ENCODE measurements at places on chromosomes 3 and 15.

GRCh38 chr3:179027326-179027900, 44.2 kb downstream of the ZMAT3 start:
- DNase-seq = no peak

GRCh38 chr3:85342915-85343314, 384.1 kb downstream of the CADM2 start:
- no peak for DNase-seq

- no peak for DNase-seq
Measured at GRCh38 chr3:183069086-183069485, 30.2 kb downstream of the MCCC1 start.

- DNase-seq = no peak
Measured at GRCh38 chr3:50585919-50586762, 16.8 kb downstream of the HEMK1 start.

DNA sequence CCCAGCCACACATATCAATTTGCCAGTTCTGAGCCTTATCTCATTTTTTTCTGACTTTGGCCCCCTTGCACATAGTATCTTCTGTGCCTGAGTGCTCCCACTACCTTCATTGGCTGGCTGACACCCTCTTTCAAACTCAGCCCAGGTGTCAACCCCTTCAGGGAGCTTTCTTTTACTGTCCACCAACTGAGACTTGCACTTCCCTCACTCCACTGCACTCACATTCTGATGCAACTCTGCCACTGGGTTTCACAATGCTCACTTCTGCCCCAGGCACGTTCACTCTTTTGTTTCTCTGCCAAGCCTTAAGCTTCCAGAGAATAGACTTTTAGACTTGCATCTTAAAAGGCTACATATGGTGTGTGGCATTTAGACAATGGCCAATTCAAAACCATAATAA, 101.5 kb upstream of the CBLB start:
- DNase-seq = no peak

DNA sequence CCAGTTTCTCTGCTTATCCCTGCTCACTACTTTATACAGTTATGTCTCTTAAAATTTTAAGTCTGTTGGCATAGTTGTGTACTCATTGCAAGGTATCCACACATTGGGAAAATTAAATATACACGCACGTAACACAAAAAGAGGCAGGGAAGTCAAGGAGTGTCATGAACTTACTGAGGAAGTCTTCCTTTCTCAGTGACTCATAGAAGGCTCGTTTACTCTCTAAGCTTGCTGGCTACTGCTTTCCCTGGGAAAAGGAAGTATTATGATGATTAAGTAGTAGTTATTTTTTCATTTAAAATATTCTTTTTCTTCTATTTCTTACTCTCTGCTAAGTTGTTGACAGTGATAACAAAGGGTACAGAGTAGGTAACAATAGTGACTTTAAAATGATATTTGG, 287.3 kb downstream of the UBE2E2 start:
- DNase-seq = no peak

DNA sequence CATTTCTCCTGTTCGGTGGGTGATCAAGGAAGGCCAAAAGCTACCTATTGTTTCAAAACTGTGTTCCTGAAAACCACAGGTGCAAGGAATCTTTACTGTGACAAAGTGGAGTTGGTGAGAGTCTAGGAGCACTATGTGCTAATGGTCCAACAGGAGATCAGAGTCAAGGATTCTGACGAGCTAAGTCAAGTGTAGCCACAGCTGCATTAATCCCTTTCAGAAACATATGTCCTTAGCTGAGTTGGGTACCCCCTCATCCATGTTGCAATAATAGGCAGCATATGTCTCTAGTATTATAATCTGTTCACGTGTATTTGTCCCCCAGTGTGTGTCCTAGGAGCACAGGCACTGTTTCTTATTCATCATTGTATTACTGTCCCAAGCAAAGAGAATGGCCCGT, 1.7 kb downstream of the VPS39 start:
- no peak for DNase-seq

DNA sequence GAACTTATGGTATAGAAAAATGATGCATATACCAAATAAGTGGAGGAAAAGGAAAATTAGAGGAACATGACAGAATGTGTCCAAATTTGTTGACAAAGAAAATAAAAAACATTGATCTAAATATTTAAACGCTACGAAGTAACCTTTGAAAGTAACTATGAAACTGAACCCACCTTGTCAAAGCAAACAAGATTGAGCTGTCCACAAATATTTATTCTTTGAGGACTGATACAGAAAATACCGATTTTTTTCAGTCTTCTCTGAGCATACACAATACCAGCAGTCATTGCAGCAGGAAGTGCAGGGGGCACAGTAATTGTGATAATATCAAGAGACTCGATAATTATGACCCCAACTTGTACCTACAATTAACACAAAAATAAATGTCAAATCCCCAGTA, 40.0 kb downstream of the ATP13A3 start:
- no peak for DNase-seq

- no peak for DNase-seq
Measured at GRCh38 chr3:133747907-133748639, 1.9 kb downstream of the TF start.

DNA sequence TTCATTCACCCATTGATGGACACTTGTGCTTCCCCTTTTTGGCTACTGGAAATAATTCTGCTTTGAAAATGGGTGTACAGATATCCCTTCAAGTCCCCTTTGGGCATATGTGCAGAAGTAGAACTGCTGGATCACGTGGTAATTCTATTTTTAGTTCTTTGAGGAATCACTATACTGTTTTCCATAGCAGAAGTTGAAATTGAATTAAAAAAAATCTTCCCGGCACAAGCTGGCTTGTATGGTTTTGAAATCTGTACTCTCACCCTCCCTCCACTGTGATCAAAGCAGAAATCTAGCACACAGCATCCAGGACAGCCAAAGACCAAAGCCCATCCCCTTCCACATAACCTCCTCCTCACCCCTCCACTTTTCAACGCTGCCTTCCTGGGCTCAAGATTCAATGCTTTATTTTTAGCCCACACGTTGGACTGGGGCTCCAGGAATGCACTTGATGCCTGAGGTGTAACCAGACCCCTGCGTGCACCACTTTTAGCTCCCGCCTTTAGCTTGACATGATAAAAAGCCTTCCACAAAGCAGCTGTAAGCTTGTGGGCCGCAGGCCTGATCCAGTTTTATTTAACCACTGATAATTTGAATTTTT, 29.9 kb downstream of the TMEM40 start:
- no peak for DNase-seq

- DNase-seq = no peak
Measured at GRCh38 chr3:141365201-141365600, 3.1 kb upstream of the ZBTB38 start.

DNA sequence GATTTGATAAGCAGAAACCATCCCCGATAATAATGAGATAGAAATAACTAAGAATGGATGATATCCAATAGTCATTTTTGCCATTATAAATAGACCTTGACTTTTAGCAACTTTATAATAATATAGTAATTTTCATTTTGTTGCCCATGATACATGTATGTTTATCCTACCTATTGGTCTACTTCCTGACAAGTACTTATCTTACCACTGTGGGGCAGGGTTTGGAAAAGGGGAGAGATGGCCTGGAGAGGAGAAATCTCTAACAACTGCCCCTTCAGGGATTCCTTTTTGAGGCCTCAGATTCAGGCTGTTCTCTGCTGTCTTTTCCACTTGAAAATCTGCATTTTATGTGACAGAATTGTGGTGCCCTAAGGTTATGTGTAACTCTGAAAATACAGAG, 42.2 kb downstream of the FAM98B start:
- DNase-seq = no peak

GRCh38 chr3:70726096-70726938, 413.9 kb upstream of the MDFIC2 start:
- DNase-seq = no peak

- no peak for DNase-seq
Measured at GRCh38 chr15:27725731-27726130, 373.4 kb downstream of the OCA2 start.

- no peak for DNase-seq
Measured at GRCh38 chr3:161540594-161540993, 44.0 kb downstream of the OTOL1 start.

GRCh38 chr3:25023876-25024275, 404.2 kb upstream of the RARB start:
- DNase-seq = no peak

- DNase-seq = no peak
Measured at GRCh38 chr3:170502297-170502696, 83.6 kb downstream of the SLC7A14 start.

- DNase-seq = no peak
Measured at GRCh38 chr15:92715758-92716157, 60.2 kb upstream of the FAM174B start.

GRCh38 chr3:190514413-190515153, 698 bp downstream of the IL1RAP start:
- DNase-seq = peak; percentile 45

GRCh38 chr15:96255599-96255998, 74.9 kb upstream of the NR2F2 start:
- no peak for DNase-seq

GRCh38 chr3:15331606-15332404, 581 bp downstream of the SH3BP5 start:
- DNase-seq = peak; percentile 52

GRCh38 chr15:39427705-39428104, 153.2 kb upstream of the THBS1 start:
- DNase-seq = no peak

DNA sequence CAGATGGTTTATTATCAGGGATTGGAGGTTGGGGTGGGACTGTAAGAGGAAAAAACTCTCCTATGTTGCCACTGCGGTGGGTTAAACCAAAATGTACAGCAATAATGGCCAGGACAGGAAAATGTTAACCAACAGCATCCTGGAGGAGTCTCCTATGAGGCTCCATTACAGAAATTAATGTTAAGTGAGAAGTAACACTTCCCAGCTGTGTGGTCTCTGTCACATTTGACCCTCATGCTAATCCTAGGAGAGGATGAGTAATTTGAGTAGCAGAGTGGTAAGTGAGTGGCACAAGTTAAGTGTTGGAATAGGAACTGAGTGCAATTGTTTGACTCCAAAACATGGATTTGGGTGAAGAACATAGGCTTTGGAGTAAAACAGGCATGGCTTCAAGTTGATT, 39.0 kb downstream of the ARHGEF3 start:
- no peak for DNase-seq

DNA sequence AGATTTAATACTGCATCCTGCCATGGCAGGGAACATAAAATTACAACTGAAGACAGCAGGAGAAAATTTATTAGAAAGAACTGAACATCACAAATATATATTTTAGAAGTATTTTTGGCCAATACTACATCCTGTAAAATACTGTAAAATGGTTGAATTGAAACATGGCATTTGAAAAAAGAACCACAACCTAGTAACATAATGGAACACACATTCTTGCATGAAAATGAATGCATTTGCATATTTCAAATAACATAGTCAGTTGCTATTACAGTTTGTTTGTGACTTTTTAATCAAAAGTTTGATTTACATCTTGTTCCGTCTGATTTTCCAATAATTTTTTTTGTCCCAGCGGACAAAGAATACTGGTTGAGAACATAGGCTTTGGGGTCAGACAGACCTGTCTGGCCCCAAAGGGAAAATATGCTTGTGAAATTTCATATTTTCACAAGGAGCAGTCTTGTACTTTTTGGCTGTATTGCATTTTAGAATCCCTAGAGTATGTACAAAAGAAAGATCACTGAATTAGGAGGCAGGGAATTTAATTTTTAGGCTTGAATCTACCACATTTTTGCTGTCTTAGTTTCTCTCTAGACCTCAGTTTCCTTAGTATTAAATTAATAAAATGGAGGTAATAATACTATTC, 268.8 kb downstream of the ADAMTSL3 start:
- DNase-seq = no peak

- no peak for DNase-seq
Measured at GRCh38 chr3:44827196-44827595, 34.5 kb upstream of the TMEM42 start.

GRCh38 chr3:57793737-57794187, 37.7 kb downstream of the SLMAP start:
- no peak for DNase-seq

DNA sequence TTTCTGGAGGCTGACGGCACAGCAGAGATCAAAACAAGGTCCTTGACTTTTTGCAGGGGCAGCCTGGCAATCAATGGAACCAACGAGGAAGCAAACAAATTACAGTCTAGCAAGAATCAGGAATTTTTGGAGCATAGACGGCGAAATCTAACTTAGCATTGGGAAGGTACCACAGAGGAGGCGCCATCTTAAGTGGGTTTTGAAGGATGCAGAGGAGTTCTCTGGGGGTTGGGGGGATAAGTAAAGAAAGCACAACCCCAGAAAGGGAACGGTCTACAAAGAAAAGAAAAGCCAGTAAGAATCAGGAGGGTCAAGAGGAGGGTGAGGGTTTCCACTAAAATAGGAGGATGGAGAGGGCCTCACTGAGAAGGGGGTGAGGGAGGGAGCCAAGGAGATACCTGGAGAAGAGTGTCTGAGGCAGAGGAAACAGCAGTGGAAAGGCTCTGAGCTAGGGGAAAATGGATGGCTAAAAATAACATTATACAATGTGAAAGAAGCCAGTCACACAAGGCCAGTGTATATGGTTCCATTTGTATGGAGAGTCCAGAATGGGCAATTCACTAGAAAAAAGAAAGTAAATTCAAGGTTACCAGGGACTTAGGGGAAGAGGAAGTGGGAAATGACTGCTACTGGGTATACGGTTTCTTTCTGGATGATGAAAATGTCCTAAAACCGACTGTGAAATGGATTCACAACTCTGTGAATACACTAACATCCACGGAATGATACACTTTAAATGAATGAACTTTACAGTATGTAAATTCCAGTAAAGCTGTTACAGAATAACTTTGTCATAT, 25.2 kb upstream of the IQSEC1 start:
- no peak for DNase-seq

GRCh38 chr3:100634493-100635272, 25.3 kb downstream of the ADGRG7 start:
- no peak for DNase-seq

DNA sequence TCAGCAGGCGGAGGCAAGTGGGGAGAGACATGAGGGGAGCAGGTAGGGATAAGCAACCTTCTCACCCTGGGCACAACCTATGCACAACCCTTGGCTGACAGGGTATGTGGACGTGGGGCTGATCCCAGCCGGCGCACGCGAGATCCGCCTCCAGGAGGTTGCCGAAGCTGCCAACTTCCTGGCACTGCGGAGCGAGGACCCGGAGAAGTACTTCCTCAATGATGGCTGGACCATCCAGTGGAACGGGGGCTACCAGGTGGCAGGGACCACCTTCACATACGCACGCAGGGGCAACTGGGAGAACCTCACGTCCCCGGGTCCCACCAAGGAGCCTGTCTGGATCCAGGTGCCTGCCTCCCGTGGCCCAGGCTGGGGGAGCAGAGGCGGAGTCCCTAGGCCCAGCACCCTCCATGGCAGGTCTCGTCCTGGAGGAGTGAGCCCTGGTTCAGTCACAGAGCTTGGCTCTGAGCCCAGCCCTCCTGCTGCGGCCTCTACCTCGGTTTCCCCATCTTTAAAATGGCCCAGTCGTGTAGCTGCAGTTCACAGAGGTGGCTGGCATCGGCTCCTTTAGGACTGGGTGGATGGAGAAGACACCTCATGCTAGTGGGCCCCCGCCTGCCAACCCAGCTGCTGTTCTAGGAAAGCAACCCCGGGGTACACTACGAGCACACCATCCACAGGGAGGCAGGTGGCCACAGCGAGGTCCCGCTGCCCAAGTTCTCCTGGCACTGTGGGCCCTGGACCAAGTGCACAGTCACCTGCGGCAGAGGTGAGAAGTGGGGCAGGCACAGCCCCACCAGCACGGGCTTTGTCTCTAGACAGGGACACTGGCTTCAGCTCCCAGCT, 96.0 kb downstream of the TBC1D2B start:
- no peak for DNase-seq

- no peak for DNase-seq
Measured at GRCh38 chr3:80550174-80550573, 782.4 kb upstream of the ROBO1 start.

- DNase-seq = no peak
Measured at GRCh38 chr15:44736181-44736765, at the start of gene TRIM69. Gene TRIM69 (plus strand): TSS chr15:44736528. CDS start chr15:44736705, 177 bp downstream.

All from dorsolateral prefrontal cortex (tissue), 122 donors.